Left ventricle myocardium inferior (tissue), 1 donor: ENCODE measurements at places on chromosomes 5 and 9. TPM values are rescaled to one million over a fixed set of nuclear protein-coding genes. Genes with fewer than 3 reads are reported as not detected.
A peak's percentile ranks its signal among the peaks of the same experiment; 100 is the strongest.

OTP gene
- total RNA-seq, result not detected

DNA sequence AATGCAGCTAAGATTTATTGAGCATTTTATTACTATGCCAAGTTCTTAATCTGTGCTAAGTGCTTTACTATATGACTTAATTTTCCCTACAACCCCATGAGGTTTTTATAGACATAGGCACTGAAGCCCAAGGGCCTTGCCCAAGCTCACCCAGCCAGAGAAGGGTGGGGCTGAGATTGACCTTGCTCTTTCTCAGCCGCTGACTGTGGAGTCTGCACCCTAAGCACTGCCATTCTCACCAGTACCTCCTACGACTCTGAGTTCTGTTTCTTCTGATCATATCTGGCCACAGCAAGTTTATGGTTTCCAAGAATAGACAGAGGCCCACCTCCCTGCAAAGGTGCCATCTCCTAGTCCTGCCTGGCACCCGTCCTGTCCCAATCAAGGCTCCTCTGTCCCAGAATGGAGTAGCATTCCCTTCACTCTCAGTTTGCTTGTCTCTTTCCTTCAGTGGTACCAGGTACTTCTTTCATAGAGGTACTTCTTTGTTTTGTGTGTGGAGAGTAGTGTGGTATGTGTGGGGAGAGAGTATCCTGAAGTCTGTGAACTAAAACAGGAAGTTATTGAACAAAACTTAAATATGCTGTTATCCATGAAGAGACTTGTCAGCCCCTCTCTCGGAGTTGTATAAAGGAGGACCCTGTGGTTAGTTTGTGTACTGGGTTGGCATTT lies 42.6 kb downstream of the CSF1R start:
- H3K27me3 ChIP-seq, result no peaks in the 10 kb centered on the region
- DNase-seq, result no peak
- H3K4me1 ChIP-seq, result peaks cover 54% of the 10 kb centered on the region
- no peak overlapping the region for H3K4me3 ChIP-seq
- H3K27ac ChIP-seq, result peak overlapping the region; percentile 62
- H3K36me3 ChIP-seq, result peaks cover 89% of the 10 kb centered on the region

DNA sequence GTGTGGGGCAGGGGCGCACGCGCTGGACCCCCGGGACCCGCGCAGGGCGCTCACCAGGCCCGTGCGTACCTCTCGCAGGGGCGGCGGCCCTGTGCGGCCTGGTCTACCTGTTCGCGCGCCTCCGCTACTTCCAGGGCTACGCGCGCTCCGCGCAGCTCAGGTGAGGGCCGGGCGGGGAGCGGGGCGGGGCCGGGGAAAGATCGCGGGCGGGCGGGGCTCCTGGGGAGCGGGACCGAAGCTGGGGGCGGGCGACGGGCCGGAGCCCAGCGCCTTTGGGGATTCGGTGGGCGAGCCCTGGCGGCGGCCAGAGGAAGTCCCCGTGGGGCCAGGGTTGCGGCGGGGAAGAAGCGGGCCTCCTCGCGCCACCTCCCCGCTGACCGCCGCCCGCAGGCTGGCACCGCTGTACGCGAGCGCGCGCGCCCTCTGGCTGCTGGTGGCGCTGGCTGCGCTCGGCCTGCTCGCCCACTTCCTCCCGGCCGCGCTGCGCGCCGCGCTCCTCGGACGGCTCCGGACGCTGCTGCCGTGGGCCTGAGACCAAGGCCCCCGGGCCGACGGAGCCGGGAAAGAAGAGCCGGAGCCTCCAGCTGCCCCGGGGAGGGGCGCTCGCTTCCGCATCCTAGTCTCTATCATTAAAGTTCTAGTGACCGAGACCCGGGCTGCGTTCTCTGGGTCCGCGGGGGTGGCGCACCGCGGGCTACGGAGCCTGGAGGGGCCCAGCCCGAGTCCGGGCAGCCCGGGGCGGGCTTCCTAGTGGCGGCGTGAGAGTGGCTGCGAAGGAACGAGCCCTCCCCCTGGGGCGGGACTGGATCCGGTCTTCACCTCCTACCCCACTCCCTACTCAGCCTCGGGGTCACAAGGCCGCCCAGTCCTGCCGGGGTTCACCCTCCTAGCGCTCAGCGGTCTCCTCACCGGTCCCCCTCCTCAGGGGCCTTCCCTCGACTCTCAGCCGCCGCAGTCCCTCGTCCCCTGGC lies 2.4 kb downstream of the LTC4S start:
- peak overlapping the region; percentile 80 for H3K4me3 ChIP-seq
- peak; percentile 85 for DNase-seq
- H3K36me3 ChIP-seq, result peaks cover 38% of the 10 kb centered on the region
- peaks cover 65% of the 10 kb centered on the region for H3K4me1 ChIP-seq
- peak overlapping the region; percentile 88 for H3K27ac ChIP-seq

GRCh38 chr5:83817591-83817990 lies 96.9 kb upstream of the HAPLN1 start:
- no peaks in the 10 kb centered on the region for H3K27me3 ChIP-seq
- H3K27ac ChIP-seq, result no peak overlapping the region
- DNase-seq, result no peak
- no peaks in the 10 kb centered on the region for H3K4me1 ChIP-seq
- no peaks in the 10 kb centered on the region for H3K36me3 ChIP-seq
